Uterus (tissue), 4 donors: ENCODE measurements at places on chromosomes 5 and 9. TPM values are rescaled to one million over a fixed set of nuclear protein-coding genes. Genes with fewer than 3 reads are reported as not detected.

- no peak for DNase-seq
These were observed 38.7 kb upstream of the SLC36A1 start for GRCh38 chr5:151408591-151409230.

GRCh38 chr5:154481584-154482381 lies 3.8 kb upstream of the HAND1 start:
- no peak for DNase-seq

DNA sequence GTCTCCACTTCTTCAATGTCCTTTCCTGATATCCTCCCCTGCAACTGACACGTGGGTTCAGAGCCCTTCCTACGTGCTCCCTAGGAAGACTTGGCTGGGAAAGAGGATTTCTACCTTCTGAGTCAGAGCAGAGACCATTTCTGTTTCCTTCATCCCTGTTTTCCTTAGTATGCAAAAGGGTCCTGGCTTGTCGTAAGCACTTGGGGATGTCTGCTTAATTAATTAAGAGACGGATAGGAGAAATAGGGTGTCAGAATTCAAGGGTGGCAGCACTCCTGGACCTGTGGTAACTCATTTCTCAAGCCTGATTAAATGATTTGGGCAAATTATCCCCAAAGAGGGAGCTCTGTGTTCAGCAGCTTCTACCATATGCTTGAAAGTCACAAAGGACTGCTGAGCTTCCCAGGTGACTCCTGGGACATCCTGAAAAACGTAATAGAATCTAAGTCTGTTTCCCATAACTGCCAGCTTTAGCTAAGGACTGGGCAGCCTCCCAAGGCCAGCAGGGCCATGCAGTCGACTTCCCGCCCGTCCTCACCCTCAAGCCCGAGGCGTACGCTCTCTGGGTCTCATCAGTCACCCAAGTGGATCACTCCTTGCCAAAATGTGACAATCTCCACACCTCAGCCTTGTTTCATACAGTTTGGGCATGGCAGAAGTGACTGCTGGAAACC lies 20.5 kb downstream of the ABCA1 start:
- DNase-seq: peak; percentile 47

The HBEGF gene
- 0.77 TPM for total RNA-seq
